ENCODE measurements at places on chromosomes 2 and 18.

GRCh38 chr18:42392416-42392815 lies 437.4 kb downstream of the PIK3C3 start:
- DNase-seq: no peak

DNA sequence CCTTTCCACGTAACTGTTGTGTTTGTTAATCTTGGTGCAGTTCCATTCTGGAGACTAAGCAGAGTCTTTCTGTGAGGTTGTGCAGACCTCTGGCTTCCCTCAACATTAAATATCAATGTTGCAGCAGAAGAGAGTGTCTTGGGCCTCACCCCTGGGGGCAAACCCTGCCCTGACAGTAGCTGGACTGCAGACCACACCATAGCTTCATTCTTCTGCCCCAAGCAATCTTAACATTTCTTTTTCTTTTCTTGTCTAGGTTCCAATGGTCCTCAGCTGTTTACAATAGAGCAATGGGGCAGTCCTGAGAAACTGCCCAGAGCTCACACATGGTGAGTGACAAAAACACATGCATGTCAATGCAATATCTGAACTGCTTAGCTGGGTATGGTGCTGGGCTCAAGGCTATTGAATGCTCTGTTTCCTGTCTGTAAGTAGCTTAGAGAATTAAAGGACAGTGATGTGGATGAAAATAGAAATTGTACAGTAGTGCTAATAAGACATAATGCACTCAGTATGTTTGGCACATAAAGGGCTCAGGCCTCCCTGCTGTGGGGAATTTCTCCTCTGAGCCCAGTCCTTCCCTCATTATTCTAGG lies 237.6 kb downstream of the ALPK2 start:
- no peak for DNase-seq

- no peak for DNase-seq
Measured at GRCh38 chr2:106628377-106628776, 141.2 kb downstream of the CD8B2 start.

- DNase-seq: no peak
Measured at GRCh38 chr2:39000552-39000951, 110.9 kb downstream of the ARHGEF33 start.

- DNase-seq: no peak
Measured at GRCh38 chr2:143398781-143399180, 269.6 kb downstream of the ARHGAP15 start.

GRCh38 chr2:105442056-105442455 lies 43.2 kb upstream of the FHL2 start:
- no peak for DNase-seq

- no peak for DNase-seq
Measured at GRCh38 chr2:235286622-235287374, 207.0 kb upstream of the AGAP1 start.

DNA sequence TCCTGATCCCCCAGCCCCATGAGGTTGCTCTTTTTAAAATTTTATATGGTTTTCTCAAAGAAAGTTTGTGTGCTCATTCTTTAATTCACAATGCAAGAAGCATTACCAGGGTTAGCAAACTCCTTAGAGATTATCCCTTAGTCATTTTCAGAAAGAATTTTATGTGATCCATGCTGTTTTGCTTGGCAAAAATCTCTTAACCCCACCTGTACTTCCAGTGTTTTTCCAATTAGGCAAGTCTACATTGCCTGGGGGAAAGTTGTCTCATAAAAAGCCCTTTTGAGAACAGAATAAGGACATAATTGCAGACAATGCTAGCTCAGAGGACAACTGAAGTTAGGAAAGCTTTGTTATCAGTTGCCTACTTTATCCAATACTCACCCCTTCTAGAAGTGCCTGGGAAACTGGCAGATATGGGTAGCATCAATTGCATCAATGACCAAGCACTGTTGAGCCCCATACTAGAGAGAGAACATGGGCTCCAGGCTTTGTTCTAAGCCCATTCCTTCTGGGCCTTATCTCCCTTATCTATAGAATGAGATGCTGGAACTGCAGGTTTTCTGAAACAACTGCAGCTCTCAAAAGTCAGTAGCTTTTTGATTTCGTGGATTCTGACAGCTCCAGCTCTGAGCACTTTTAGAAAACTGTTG lies 265.9 kb upstream of the SPHKAP start:
- DNase-seq: no peak

GRCh38 chr2:235949567-235950472 lies 218.4 kb downstream of the GBX2 start:
- DNase-seq: no peak

GRCh38 chr2:3001615-3002560 lies 375.7 kb downstream of the EIPR1 start:
- DNase-seq: peak; percentile 3

- no peak for DNase-seq
Measured at GRCh38 chr2:26623541-26624495, 17.3 kb downstream of the CIB4 start.
